Stimulated activated CD4-positive, alpha-beta T cell treated with anti-CD3 and anti-CD28 coated beads, Interleukin-1b, Interleukin-23, amount 100 ng/mL, for 4 hours (primary cell): ENCODE measurements at places on chromosomes 12 and 14.

- DNase-seq, result no peak
These were observed 154.5 kb downstream of the EGLN3 start for GRCh38 chr14:33796356-33796755.

DNA sequence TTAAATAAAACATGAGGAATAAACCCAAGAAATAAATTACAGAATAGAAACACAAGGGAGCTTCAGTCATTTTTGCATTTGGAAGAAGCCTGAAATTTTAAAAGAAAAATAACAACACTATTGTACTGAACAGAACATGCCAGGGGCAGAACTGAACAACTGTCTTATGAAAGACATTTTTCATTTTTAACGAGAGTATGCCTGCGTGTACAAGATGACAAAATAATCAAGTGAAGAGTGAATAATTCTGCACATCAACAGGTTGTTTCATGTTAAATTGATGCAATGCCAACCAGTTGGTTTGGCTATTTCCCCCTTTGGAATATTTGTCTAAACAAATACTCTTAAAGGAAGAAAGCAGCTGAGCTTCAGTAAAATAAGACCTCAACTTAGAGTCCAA lies 103.3 kb upstream of the BTG1 start:
- no peak for DNase-seq

DNA sequence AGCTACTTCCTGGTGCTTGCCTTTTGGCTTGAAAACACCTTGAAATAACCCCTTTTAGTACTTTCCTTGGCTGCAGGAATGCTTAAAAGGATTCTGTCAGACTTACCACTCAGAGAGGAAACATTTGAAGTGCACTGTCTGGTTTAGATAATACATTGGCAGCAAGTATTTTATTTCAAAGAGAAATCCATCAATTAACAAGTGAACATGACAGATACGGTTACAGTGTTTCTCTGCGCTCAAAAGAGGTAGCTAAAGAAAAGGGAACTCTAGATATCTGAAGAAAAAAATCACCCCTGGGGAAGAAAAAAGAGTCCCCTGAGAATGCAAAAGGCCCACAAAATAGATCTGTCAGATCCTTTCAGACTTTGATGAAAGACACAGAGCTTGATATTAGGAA lies 421.9 kb downstream of the LRFN5 start:
- no peak for DNase-seq

DNA sequence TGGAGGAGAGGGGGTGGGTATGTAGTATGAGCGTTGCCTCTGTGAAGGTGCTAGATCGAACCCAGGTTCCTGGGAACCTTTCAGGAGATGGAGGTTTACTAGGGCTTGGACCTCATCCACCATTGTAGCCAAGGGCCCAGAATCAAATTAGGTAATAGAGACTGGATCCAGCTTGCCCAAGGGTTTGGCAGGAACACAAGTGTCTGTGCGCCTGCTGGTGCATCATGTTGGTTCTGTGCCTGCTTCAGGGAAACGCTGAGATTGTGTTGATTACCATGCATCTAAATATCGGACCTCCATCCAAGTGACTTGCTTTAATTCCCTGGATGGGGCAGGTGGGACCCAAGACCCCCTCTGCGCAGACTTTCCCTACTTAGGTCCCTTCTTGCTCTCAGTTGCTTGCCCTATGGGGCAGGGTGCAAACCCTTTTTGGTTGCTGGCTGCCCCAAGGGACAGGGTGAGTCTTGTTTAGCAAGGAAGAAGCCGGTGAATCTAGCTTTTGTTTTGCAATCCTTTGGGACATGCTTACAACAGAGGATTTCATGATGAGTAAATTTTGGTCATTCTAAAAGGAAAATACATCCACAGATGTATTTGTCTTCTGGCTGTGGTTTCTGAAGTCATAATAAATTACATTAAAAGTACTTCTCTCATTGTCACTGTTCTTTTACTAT lies 189.8 kb upstream of the PRICKLE1 start:
- no peak for DNase-seq

- DNase-seq, result no peak
These were observed 1.7 kb upstream of the SLC25A29 start for GRCh38 chr14:100307766-100308426.

GRCh38 chr12:53956251-53956887 lies 1.7 kb downstream of the HOXC12 start:
- DNase-seq, result no peak

- DNase-seq, result no peak
These were observed 27.9 kb upstream of the EID3 start for GRCh38 chr12:104275689-104276088.

- no peak for DNase-seq
These were observed 260.4 kb downstream of the TTC6 start for GRCh38 chr14:37855871-37856270.

DNA sequence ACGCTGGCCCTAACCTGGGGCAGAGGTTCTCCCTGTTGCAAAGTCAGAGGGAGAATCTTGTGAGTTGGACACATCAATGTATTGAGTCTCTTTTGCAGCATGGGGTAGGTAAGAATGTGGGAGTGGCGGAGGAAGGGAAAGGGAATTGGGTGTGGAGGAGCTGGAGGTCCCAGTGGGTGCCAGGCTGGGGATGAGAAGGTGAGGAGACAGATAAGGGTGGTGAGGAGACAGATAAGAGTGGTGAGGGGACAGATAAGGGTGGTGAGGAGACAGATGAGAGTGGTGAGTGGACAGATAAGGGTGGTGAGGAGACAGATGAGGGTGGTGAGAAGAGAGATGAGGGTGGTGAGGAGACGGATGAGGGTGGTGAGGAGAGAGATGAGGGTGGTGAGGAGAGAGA lies 72.9 kb upstream of the SFSWAP start:
- DNase-seq, result no peak

- no peak for DNase-seq
These were observed 289.9 kb upstream of the KITLG start for GRCh38 chr12:88870000-88870737.

GRCh38 chr14:69699748-69700303 lies 67.1 kb upstream of the SRSF5 start:
- DNase-seq, result no peak

GRCh38 chr12:62512901-62513300 lies 46.3 kb downstream of the MON2 start:
- no peak for DNase-seq

DNA sequence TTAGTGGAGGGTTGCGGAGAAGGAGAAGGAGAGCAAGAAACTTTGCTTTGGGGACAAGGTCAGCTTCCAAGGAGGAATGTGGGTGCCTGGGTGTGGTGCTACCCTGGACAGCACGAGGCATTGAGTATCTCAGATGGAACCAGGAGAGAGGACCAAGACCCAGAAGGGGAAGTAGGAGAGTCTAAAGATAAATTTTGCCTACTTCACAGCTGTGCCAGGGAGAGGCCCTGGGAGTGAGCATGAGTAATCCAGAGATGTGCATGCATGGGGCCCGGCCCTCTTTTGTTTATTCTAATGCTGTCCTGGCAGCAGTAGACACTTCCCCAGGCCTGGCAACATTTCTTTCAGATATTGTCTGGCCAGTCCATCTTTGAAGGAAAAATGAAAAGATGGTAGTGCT lies 49.5 kb upstream of the GNPNAT1 start:
- DNase-seq, result no peak

- no peak for DNase-seq
These were observed 473.7 kb upstream of the FLRT2 start for GRCh38 chr14:85056267-85056666.
